ENCODE measurements at places on chromosomes 6 and 20. TPM values are rescaled to one million over a fixed set of nuclear protein-coding genes. Genes with fewer than 3 reads are reported as not detected.

Gene HEBP2
- 63.9 TPM for total RNA-seq

Gene GPR6
- not detected for total RNA-seq

Gene TPX2
- total RNA-seq, result 31.0 TPM

Gene SGK2
- total RNA-seq, result not detected

Gene SLC29A1
- 185 TPM for total RNA-seq

Gene EPPIN
- total RNA-seq, result not detected

Gene SCRT2
- not detected for total RNA-seq

Gene POM121L2
- not detected for total RNA-seq

Gene OLIG3
- total RNA-seq, result not detected

Gene NHLRC1
- total RNA-seq, result 3.8 TPM

Gene CALHM5
- total RNA-seq, result 4.8 TPM

Gene HRH3
- total RNA-seq, result not detected

Gene STMND1
- not detected for total RNA-seq

Gene RFX6
- total RNA-seq, result not detected

Gene PRKN
- total RNA-seq, result 0.93 TPM

Gene DTD1
- total RNA-seq, result 56.5 TPM

Gene CCN6
- total RNA-seq, result not detected

Gene MEP1A
- not detected for total RNA-seq

Gene ELMO2
- total RNA-seq, result 38.8 TPM

Gene MYMX
- total RNA-seq, result 2.2 TPM

Gene DUSP15
- 0.48 TPM for total RNA-seq

Gene LSM14B
- total RNA-seq, result 23.1 TPM

Gene EFCAB8
- total RNA-seq, result not detected

Gene PKHD1
- total RNA-seq, result 0.53 TPM

Gene CAGE1
- not detected for total RNA-seq

Gene CRIP3
- not detected for total RNA-seq

Gene FOXA2
- total RNA-seq, result not detected

Gene VNN1
- 0.19 TPM for total RNA-seq

Gene MYT1
- not detected for total RNA-seq

Gene TBXT
- not detected for total RNA-seq

Gene SIRPD
- total RNA-seq, result 0.19 TPM

Gene GABBR1
- total RNA-seq, result 12.0 TPM

Gene RIPOR3
- total RNA-seq, result not detected

Gene LPA
- total RNA-seq, result not detected

Gene PACRG
- total RNA-seq, result 0.23 TPM

Gene EEF1A2
- 2.5 TPM for total RNA-seq

Gene CYP39A1
- total RNA-seq, result not detected

Gene MTFR2
- total RNA-seq, result 6.4 TPM

Gene THBS2
- total RNA-seq, result 2.6 TPM

Gene HLA-DQB1
- 0.10 TPM for total RNA-seq

Gene OR2H1
- not detected for total RNA-seq

Gene CST2
- not detected for total RNA-seq

Measured in glomerular endothelial cell (primary cell).